ENCODE measurements at places on chromosomes 1 and 21. TPM values are rescaled to one million over a fixed set of nuclear protein-coding genes. Genes with fewer than 3 reads are reported as not detected.

USH2A gene
- not detected for polyA plus RNA-seq

ZYG11A gene
- not detected for polyA plus RNA-seq

DNA sequence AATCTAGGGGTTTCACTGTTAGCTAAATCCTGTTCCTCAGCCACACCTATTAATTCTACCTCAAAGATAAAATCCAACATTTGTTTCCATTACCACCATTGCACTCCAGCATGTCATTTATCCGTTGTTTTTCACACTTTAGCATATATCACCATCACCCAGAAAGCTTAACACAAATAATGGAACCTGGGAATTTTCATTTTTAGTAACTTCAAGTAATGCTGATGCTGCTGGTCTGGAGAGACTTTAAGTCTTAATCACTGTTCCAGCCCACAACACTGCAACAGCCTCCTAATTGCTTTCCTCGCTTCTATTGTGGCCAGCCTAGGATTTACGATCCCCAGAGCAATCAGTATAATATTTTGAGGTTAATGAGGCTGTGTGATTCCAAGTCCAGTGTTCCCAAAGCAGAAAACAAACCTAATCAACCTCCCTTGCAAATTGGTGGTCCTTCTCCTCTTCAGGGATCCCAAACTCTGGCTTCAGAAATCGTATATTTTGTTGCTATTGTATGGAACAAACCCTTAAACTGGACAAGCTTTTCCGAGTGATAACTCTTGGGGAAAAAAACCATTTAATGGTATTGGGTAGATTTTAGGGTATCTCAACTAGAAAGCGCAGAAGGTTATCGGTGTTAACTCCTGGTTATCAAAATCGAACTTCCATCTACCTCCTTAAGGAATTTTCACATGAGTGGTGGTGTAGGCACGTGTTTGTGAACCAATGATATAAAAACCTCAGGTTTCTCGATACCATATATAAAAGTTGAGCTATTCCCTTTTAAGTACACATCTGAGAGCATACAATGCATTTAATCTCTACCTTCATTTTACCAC, 50.0 kb upstream of the BOLA1 start:
- peaks cover 49% of the 10 kb centered on the region for H3K4me1 ChIP-seq
- no peaks in the 10 kb centered on the region for H3K27me3 ChIP-seq
- H3K36me3 ChIP-seq, result no peaks in the 10 kb centered on the region
- H3K27ac ChIP-seq, result peak overlapping the region; percentile 79
- no peak for DNase-seq
- H3K4me3 ChIP-seq, result peak overlapping the region; percentile 66

DNA sequence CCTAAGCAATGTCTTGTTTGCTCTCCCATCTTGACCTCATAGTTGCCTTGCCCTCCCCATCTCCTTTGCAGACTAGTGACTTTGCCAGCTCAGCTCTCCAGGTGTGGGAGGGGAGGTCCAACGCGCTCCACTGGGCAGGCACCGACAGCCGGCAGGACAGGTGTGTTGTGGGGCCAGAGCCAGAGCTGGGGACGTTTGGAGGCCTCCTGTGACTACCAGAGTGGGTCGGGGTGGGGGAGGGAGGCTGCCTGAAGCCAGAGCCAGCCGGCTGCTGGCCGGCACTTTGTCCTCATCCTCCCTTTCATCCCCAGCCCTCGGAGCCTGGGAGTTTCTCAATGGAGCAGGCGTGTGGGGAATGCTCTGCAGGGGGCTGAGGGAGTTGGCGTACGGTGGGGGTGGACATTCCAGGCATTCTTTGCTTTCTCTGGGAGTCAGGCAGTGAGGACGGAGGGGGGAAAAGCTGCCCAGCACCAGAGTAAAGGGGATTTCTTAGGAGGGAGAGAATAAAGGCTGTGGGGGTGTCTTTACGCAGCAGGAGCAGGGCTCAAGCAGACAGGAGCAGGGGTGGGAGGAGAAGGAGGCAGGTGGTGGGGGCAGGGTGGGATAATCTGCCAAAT, 20.2 kb downstream of the NUAK2 start:
- peaks cover 7% of the 10 kb centered on the region for H3K4me1 ChIP-seq
- DNase-seq, result no peak
- peaks cover 4% of the 10 kb centered on the region for H3K36me3 ChIP-seq
- H3K4me3 ChIP-seq, result no peak overlapping the region
- no peaks in the 10 kb centered on the region for H3K27me3 ChIP-seq

DNA sequence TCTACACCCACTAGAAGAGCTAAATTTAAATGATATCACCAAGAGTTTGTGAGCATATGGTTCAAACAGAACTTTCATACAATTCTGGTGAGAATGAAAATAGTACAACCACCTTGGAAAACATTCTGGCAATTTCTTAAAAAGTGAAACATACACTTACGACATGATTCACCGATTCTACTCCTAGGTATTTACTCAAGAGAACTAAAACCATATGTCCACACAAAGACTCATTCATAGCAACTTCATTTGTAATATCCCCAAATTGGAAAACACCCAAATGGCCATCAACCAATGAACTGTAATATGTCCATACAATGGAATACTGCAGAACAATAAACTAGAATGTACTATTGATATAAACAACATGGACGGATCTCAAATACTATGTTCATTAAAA, 51.2 kb upstream of the ADAM30 start:
- no peaks in the 10 kb centered on the region for H3K27me3 ChIP-seq
- no peak overlapping the region for H3K27ac ChIP-seq
- H3K4me1 ChIP-seq, result no peaks in the 10 kb centered on the region

Measured in naive thymus-derived CD4-positive, alpha-beta T cell (primary cell).